Muscle of arm (tissue), 14 donors: ENCODE measurements at places on chromosomes 6 and 20. TPM values are rescaled to one million over a fixed set of nuclear protein-coding genes. Genes with fewer than 3 reads are reported as not detected.

DNA sequence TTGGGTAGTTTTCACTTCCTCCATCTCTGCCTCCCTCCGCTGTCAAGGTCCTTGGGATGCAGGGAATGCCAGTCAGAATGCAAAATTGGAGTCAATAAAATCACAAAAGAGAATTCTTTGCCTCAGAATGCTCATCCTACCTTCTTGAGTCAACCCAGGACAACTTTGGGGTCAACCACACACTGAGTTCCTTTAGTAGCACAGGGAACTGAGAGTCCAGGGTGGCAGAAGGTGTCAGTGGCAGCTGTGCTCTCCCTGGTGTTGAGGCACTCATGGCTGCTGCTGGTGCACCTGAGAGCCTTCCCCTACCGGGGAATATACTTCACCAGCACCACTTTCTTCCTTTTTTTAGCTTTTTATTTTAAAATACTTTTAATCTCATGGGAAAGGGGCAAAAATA, 829 bp upstream of the NOTCH4 start:
- DNase-seq: no peak

- DNase-seq: no peak
These were observed 250.3 kb downstream of the TTLL2 start for GRCh38 chr6:167575158-167575696.

GRCh38 chr20:9566977-9567376, 52.6 kb downstream of the LAMP5 start:
- no peak for DNase-seq

The PGBD1 gene
- 5.1 TPM for polyA plus RNA-seq
